Fibroblast of skin of left quadriceps (primary cell): ENCODE measurements at places on chromosomes 13 and 19.

- no peak for DNase-seq
Observed at GRCh38 chr19:48500830-48501493, 10.7 kb downstream of the LMTK3 start.

- DNase-seq: no peak
Observed at GRCh38 chr13:110157718-110158117, 149.2 kb downstream of the COL4A1 start.

DNA sequence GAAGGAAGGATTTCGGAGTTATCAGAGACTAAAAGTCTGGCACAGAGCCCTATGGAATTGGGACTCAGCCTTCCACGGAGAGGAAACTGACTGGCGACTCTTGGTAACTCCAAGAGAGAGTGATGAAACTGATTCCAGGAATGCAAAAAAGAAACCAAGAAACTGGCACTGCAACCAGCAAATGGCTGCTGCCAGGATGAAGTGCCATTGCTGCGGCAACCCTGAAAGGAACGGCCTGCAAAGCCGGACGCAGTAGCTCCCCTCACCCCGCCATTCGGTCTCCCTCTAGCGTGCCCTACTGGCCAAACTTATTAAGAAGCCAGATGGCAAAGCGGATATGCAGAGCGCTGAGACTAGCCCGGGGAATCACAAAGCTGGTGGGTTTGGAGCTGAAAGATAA is 236.0 kb downstream of the PCDH9 start:
- peak; percentile 19 for DNase-seq

- peak; percentile 3 for DNase-seq
Observed at GRCh38 chr13:69524459-69525150, 583.0 kb upstream of the ATXN8OS start.

DNA sequence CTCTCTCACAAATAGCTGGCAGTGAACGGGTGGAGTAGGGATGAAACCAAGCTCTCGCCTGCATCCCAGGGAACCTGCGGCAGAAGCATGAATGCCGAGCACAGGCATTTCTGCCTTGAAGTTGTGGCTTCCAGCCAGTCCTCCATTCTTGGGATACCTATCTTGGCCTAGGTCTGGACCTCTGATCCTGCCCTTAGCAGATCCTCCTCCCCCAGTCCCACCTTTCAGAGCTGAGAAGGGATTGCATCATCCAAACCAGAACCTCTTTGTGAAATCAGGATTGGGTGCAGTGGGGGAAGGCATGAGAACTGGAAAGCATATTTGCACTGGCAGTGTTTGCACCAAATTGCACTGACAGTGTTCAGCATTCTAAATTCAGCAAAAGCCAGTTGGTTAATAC is 5.8 kb downstream of the ZNF780A start:
- no peak for DNase-seq

DNA sequence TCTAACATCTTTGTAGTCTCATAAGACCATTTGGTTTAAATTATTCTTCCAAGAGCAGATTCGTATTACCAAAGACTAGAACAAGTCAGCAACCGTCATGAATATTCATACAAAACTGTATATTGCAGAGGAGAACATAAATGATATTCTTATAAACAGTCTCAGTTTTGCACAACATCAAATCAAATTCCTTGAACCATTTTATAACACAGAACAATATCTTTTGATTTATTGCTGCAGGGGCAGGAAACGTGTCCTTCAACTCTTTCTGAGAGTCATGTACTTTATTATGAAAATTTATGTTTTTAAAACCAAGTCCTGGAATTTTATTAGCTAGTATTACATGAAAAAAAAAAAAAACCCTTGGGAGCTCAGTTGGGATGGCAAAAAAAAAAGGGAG is 26.2 kb downstream of the SIGLECL1 start:
- no peak for DNase-seq

DNA sequence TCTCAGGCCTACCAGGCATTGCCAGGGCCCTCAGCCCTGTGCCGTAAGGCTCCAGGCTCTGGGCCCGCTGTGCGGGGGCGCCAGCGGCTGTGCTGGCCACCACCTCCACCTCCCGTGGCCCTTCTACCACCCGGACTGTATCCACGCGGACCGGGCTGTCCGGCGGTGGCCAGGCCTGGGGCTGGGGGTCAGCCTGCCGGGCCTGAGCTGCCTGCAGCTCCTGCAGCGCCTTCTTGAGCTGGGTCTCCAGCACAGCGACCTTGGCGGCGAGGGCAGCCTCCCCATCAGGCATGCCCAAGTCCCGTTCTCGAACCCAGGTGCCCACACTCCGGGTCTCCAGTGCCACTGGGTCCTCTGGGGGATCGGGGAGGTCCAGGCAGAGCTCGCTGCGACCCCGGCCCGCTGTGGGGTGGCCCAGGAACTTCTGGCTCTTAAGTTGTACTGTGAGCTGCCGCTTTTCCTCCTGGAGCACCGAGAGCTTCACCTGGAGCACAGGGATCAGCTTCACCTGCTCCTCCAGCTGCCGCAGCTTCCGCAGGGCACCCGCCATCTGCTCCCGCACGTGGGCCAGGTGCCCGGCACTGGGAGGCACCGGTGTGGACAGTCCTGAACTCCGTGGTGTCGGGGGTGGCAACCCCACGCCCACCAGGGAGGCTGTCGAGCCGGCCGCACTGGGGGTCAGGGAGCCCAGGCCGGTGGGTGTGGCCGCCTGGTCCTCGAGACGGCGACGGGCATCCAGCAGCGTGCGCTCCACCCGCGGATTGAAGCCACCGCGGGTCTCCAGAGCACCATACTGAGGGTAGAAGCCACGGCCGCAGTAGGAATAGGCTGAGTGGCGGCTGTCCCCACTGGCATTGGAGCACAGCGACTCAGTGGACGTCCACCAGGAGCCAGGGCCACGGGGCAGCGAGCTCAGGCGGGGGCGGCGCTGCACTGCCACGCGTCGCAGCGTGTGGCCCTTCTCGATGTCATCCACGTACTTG is 4.1 kb downstream of the KANK2 start:
- DNase-seq: no peak

DNA sequence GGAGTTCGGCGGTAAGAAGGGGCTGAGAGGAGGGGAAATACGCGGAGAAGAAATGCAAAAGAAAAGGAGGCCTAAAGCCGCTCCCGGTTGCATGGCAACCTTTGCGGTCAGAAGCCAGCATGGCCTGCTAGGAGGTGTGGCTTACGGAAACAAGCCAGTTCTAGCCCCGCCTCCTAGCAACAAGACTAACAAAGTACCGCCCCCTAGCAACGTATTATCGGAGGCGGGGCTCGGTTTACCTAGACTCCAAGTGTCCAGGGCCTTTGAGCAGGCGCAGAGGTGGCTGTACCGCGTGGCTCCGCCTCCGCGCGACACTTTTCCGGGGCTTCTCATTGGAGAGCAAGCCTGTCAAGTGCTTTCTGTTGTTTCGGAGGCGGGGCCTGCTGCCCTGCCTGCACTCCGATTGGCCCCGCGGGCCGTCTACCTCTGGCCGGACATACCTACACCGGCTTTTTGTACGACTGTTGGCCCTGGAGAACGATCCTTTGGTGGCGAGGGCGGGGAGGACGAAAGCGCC is 339 bp upstream of the CYTH2 start:
- DNase-seq: peak; percentile 100

GRCh38 chr13:29548722-29549121 is 46.8 kb downstream of the SLC7A1 start:
- DNase-seq: no peak

- DNase-seq: no peak
Observed at GRCh38 chr19:1524287-1524971, 552 bp downstream of the PLK5 start.

DNA sequence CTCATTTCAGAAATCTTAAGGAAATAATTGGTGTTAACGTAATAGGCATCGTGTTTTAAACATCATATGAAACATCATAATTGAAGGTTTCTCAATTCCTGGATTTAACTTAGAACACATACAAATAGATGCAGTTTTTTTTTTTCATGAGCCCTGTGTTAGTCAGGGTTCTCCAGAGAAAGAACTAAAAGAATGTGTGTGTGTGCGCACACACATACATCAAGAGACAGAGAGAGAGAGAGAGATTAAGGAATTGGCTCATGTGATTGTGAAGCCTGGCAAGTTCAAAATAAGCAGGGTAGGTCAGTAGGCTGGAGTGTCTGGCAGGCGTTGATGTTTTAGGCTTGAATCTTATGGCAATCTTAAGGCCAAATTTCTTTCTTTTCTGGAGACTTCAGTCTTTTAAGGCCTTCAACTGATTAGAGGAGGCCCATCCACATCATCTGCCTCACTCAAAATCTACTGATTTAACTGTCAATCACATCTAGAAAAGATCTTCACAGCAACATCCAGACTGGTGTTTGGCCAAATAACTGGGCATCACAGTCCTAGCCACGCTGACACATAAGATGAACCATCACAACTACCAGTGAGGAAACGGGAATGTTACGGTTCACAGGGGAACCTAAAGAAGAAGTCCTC is 25.2 kb downstream of the SPATA13 start:
- no peak for DNase-seq

- no peak for DNase-seq
Observed at GRCh38 chr13:90732049-90732448, 615.4 kb upstream of the MIR17HG start.

- DNase-seq: no peak
Observed at GRCh38 chr13:60661521-60661920, 264.5 kb downstream of the TDRD3 start.
